ENCODE measurements at places on chromosomes 12 and 14.

GRCh38 chr12:58919231-58920101 lies 838 bp downstream of the LRIG3 start:
- no peak for DNase-seq

DNA sequence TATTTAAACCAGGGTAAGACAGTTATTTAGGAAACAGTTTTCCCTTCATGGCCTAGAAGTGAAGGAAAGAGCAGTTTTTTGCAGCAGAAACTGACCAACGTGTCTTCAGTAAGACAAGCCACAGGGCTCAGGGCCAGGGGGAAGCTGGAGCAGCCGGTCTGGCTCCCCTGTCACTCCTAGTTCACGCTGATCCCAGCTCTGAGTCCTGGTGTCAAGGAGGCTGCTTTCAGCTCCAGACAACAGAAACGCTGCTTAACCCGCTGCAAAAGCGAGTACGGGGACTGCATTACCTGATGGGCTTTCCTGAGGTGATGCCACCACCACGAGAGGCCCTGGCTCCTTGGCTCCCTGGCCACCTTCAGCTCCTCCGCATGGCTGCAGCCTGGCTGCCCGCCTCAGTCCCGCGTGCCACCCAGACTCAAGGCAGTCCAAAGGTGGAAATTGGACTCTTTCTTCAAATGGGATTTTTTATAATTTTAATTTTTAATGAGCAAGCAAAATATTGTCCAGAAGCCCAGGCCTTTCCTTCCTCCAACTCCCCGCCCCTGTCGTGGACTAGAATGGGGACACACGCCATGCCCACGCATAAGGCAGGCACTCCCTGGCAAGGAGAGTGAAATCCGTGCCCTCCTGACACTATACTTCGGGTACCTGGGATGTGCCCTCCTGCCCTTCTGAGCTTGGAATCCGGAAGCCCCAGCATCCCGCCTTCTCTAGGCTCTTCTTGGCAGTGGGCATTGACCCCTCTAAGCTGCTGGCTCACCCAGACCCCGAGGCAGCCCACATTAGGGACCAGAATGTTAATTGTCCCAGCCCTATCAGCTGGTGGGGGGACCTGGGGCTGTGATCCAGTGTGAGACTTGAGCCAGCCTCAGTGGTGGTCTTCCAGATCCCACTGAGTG lies 85.0 kb downstream of the PAPOLA start:
- no peak for DNase-seq

DNA sequence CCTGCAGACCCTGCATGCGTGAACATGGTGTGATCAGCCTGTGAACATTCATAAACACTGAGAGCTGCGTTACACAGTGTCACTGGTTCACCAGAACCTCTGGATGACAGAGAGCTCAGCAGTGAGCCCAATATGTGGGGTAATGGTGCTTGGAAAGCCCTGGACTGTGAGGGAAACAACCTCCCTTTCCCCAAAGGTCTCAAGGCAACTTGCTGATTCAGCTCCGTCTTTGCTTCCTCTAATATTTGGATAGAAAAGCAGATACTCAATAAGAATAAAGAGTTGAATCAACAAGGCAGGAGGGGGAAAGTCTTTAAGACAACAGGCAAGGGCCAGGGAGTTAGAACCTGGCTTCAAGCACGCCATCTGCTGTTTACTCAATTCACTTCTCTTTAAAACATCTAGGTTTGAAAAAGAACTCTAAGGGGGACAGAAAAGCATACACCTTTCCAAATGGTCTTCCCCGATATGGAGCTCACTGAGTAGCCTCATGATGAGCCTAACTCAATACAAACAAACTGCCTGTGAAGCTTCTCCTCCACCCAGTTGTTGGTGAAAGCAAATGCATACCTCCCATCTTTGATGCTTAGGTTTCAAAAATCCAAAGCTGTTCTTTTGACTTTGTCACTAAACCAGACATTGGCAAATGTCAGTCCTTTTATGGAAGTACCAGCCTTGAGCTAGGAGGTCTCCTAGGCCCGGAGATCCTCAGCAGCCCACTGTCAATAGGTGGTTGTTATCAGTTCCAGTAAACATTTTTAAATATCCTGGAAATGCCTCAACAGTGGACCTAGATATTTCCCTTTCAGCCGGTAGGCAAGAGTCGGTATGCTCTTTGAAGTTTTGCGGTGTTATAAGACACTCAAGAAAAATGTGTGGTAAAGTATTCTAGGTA lies 76.1 kb downstream of the SAMD4A start:
- DNase-seq: no peak

- DNase-seq: no peak
Measured at GRCh38 chr12:121911824-121912585, 6.4 kb upstream of the CFAP251 start.

DNA sequence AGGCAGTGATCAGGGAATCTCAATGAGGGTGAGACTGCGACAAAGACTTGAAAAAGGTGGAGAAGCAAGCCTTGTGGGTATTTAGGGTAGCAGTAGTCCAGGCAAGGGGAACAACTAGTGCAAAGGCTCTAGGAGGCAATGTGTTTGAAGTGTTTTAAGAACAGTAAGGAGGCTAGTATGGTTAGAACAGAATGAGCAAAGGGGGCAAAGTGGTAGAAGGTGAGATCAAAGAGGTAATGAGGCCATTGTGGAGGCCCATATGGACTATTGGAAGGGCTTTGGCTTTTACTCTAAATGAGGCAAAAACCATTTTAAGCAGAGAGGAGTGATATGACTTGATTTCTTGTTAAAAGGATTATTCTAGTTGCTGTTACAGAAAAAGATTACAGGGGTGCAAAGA lies 16.8 kb downstream of the HIF1A start:
- no peak for DNase-seq

GRCh38 chr12:114799574-114800487 lies 115.9 kb upstream of the TBX3 start:
- no peak for DNase-seq

DNA sequence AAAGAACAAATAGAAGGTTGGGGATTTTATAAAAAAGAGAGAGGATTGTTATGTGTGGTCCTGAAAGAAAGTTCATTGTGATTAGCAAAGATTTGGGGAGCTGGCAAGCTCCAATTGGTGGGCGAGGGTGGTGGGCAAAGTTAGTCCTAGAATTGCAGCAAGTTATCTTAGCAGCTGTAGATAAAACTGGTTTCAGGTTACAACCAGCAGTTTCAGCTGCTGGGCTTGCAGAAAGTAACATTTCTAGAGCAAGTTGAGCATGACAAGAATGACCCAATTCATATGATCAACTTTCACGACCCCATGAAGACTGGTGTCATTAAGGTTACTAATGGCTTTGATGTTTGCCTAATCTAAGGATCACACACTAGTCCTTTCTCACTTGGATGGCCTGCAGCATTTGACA lies 177.9 kb upstream of the NUDT4 start:
- no peak for DNase-seq

DNA sequence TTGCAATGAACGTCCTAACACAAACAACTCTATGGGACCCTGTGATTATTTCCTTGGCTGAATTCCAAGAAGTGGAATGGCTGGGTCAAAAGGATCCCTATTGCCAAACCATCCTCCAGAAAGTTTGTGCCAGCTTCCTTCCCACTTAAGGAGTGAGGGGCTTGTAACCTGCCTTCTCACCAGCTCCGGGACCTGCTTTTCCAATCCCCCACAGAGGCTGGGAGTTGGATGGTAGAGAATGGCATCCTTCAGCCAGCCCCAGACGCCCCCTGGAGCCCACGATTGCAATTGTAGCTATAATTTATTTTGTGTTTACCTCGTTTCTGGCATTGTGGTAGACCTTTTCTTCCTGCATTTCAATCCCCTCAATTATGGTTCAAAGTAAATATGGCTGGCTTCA lies 9.7 kb upstream of the ZDHHC22 start:
- DNase-seq: no peak

DNA sequence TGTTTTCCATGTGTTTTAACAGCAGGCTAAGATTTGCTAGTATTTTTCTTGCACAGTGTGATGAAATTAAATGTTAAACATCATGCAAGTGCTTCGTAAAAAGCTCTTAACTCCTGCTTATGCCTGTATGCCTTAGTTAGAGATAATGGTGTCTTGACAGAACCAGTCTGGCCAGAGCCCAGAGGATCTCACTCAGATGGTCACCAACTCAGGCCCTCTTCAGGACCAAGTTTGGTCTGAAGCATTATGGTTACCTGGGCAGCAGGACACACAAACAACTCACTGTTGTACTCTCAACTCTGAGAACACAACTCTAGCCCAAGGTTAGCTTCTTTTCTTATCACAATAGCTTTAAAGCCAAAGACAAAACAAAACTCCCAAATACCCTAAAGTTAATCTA lies 115.4 kb downstream of the KIF21A start:
- no peak for DNase-seq

DNA sequence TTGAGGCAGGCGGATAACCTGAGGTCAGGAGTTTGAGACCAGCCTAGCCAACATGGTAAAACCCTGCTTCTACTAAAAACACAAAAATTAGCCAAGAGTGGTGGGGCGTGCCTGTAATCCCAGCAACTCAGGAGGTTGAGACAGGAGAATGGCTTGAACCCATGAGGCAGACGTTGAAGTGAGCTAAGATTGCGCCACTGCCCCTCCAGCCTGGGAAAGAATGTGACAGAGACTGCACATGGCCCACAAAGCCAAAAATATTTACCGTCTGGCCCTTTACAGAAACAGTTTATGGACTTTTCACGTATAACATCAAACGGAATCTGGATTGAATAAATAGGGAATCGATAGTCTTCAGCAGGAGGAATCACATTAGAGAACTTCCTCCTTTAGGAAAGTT lies 3.5 kb downstream of the RSRC2 start:
- DNase-seq: no peak

- DNase-seq: no peak
Measured at GRCh38 chr14:33081259-33081658, 142.6 kb downstream of the NPAS3 start.

GRCh38 chr14:22995889-22996625 lies 13.7 kb upstream of the AJUBA start:
- DNase-seq: no peak

GRCh38 chr14:97718886-97719442 lies 921.8 kb downstream of the VRK1 start:
- no peak for DNase-seq

- no peak for DNase-seq
Measured at GRCh38 chr14:32947792-32948191, 9.1 kb downstream of the NPAS3 start.

DNA sequence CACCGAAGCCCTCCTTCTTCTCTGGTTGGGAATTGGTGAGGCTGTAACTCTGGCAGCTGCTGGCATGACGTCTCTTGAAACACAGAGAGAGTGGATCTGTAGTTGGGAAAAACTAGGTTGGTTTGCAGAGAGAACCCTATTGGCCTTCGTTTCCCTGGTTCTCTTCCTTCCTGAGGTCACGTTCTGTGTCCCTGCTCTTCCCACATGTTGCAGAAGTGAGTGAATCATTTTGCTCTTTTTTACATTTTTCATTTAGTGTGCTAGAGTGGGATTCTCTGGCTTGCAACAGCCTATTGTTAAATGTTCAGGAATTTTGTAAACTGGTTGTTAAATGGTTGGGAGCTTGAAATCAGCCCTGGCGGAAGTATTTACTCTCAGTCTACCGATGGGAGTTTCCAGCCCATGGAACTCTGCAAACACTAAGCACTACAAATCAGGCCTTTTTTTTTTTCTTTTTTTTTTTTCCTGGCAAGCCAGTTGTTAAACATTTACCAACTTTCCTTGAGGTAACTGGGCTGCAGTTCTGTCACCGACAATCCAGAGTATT lies 26.8 kb upstream of the CKAP4 start:
- no peak for DNase-seq

GRCh38 chr12:85504164-85504563 lies 224.1 kb downstream of the ALX1 start:
- no peak for DNase-seq

DNA sequence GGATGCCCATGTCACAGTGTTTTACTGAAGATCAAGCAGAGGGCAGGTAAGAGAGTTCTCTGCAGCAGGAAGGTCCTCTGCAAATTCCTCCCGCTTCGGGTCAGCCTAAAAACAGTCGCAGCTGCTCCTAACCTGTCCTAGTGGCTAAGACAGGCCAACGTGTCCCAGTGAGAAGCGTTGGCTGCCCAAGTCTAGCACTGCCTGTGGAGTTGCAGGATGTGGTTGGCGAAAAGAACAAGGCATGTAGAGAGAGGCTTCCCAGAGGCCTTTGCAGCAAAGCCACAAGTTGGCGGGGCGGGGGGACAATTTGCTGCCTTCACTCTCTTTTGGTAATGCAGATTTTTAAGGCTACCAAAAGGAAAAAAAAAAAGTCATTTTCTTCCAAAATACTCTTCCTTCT lies 340.1 kb downstream of the BCL11B start:
- DNase-seq: peak; percentile 28

DNA sequence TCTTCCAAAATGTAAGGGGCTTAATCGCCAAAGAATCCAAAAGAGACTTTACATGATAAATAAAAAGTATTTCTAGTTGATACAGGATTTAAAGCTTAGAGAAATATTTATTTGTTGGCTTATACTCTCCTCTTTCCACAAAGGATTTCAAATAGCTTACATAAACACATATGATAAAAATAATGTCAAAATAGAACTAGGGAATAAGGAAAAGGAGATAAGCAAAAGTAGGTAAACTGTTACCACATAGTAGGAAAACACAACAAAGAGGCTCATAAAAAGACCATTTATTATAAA lies 387.0 kb downstream of the EGLN3 start:
- no peak for DNase-seq

- DNase-seq: no peak
Measured at GRCh38 chr14:32719601-32720000, 219.1 kb upstream of the NPAS3 start.

GRCh38 chr14:100239211-100239839 lies 381 bp downstream of the YY1 start:
- DNase-seq: no peak

- DNase-seq: no peak
Measured at GRCh38 chr14:41875116-41875515, 268.4 kb downstream of the LRFN5 start.

- no peak for DNase-seq
Measured at GRCh38 chr12:128829861-128830504, 6.2 kb upstream of the SLC15A4 start.

- DNase-seq: no peak
Measured at GRCh38 chr12:5467931-5468330, 36.0 kb downstream of the NTF3 start.

- DNase-seq: no peak
Measured at GRCh38 chr14:61342486-61342885, 21.1 kb downstream of the PRKCH start.

DNA sequence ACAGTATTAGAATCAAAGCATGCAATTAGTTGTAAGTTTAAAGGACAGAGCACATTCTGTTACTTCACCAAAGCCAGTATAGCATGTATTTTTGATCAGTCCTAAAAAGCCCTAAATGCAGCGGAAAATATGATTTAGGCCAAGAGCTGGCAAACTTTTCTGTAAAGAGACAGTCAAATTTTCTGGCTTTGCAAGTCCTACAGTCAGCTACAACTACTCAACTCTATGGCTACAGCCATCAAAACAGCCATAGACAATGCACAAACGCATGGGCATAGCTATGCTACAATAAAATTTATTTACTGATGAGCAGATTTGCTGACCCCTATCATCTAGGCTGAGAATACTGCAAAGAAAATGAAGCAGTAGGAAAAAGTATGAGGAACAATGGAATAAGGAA lies 52.9 kb downstream of the ATXN2 start:
- no peak for DNase-seq

GRCh38 chr12:99959549-99960170 lies 25.1 kb downstream of the ANKS1B start:
- no peak for DNase-seq

- DNase-seq: no peak
Measured at GRCh38 chr14:32933629-32934072, 5.0 kb upstream of the NPAS3 start.

GRCh38 chr12:55001198-55001868 lies 16.8 kb upstream of the TESPA1 start:
- DNase-seq: no peak

Data from stimulated activated CD4-positive, alpha-beta T cell treated with anti-CD3 and anti-CD28 coated beads, Interleukin-1b, Interleukin-23, amount 100 ng/mL, for 1 hour (primary cell).